ENCODE measurements at places on chromosomes 7 and 10. TPM values are rescaled to one million over a fixed set of nuclear protein-coding genes. Genes with fewer than 3 reads are reported as not detected.
A peak's percentile ranks its signal among the peaks of the same experiment; 100 is the strongest.

- no peak for DNase-seq
These were observed 245.4 kb downstream of the GRID1 start for GRCh38 chr10:86121200-86121599.

The PRF1 gene
- 265 TPM for total RNA-seq

GRCh38 chr7:118217210-118217619 lies 7.3 kb upstream of the ANKRD7 start:
- no peak for DNase-seq

The TRIL gene
- total RNA-seq = not detected

The DNAJC12 gene
- total RNA-seq = 3.0 TPM

The TMEM176A gene
- not detected for total RNA-seq

- no peak for DNase-seq
These were observed 1.4 kb downstream of the C10orf71 start for GRCh38 chr10:49300140-49300974.

GRCh38 chr7:711093-711921 lies 15.2 kb upstream of the DNAAF5 start:
- no peak for DNase-seq

GRCh38 chr7:2897023-2897422 lies 52.9 kb upstream of the GNA12 start:
- DNase-seq = no peak

DNA sequence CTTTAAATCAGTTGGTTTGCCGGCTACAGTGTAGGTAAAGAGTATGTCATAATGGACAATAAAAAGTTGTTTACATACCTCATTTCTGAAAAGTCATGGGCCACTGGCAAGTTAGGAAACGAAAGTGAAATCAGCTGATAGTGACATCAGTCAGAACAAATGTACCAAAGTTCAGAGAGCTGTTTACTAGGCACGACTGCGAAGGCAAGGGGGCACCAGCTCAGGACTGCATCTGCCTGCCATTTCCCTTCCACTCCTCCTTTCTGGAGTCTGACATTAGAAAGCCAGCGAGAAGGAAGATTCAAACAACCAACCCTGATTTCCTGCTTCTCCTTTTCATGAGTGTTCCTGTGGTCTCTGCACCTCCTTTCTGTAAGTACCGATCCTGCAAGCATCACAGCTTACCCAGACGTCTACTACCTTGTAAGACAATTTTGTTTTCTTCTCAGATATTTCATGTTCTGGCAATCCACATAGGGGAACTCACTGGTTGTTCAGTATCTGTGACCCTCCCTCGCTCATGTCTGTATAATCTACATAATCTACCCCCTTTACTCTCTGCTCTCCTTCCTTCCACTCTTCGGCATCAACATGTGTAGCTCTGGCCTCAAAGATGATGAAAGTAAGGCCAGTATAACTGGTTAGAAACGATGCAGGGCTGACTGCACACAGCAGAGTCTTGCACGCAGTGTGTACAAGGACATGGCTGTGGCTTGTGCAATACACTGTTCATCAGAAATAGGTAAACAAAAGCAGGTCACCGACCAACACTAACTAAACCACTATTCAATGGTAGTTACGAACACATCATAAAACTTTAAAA lies at the start of gene TMEM140:
TMEM140 (plus strand) TSS at position 174 of the 823 bp plus-strand sequence. CDS start 16,370 bp downstream, outside the sequence.
- peak; percentile 77 for DNase-seq

- DNase-seq = no peak
These were observed 543.8 kb downstream of the PTPRN2 start for GRCh38 chr7:158043551-158044481.

GRCh38 chr10:46052791-46053375 lies 6.8 kb upstream of the MSMB start:
- DNase-seq = no peak

DNA sequence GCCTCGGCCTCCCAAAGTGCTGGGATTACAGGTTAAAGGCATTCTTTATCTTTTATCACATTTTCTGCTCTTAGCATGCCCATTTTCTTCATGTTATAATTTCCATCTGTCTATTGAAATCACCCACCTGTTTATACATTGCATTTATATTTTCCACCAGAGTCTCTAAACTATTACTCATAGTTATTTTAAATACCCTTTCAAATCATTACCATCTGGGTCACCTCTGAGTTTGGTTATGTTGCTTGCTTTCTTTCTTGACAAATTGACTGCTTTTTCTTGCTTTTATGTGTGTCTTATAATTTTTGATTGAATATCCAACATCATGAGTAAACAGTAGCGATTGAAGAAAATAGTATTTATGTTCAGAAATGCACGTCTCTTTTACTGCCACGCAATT lies 71.4 kb downstream of the TMEM270 start:
- DNase-seq = no peak

DNA sequence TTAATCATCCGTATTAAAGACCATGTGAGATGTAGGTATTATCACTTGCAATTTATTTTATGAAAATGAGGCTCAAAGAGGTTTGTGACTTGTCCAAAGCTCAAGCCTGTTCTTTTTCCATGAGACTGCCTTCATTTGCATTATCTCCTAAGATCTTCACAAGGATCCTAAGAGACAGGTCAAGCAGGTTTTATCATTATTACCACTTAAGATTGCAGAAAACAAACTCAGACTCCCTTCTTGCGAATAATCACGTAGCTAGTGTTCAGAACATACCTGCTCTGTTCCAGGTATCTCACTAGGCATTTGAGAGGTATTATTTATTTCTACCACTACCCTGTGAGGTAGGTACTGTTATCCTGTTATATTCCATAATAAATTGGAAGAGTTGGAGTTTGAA lies 64.8 kb downstream of the ZNRF2 start:
- DNase-seq = no peak

DNA sequence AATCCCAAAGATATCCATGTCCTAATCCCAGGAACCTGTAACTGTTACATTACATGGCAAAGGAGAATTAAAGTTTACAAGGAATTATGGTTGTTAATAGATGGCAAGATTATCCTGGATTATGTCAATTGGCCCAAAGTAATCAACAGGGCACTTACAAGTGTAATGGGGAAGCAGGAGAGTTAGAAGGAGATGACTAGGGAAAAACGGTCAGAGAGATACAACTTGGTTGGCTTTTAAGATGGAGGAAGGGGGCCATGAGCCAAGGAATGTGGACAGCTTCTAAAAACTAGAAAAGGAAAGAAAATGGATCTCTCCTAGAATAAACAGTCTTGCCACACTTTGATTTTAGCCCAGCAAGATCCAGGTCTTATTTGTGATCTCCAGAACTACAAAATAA lies 3.3 kb downstream of the JMJD1C start:
- no peak for DNase-seq

- peak; percentile 81 for DNase-seq
These were observed 2.1 kb downstream of the SNX10 start for GRCh38 chr7:26293569-26294308.

DNA sequence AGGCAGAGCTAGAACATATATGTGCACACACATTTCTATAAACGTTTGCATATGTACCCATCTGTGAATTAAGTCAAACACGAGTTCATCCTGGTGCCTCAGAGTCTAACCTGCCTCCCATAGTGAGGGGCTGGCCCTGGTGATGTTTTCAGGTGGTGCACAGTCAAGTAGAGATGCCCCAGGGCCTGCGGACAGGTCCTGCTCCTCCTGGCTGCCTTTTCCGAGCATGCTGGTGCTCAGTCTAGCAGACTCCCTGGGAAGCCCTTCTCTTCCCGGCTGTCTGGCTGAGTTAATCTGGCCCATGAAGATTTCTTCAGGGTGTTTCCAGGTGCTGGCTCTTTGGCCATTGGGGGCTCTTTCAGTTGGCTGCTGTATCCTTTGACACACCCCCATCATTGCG lies 14.3 kb downstream of the ADCY1 start:
- no peak for DNase-seq

DNA sequence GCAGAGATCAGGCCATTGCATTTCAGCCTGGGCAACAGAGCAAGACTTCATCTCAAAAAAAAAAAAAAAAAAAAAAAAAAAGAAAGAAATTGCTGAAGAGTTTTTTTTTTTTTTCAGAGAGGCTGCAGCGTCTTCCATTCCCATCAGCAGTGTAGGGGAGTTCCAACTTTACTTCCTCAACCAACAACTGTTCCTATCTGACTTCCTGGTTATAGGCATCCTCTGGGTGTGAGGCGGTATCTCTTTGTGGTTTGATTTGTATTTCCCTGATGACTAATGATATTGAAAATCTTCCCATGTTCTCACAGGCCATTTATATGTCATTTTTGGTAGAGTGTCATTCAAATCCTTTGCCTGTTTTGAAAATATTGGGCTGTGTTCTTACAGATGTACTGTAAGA lies 40.2 kb downstream of the PRTFDC1 start:
- DNase-seq = no peak

DNA sequence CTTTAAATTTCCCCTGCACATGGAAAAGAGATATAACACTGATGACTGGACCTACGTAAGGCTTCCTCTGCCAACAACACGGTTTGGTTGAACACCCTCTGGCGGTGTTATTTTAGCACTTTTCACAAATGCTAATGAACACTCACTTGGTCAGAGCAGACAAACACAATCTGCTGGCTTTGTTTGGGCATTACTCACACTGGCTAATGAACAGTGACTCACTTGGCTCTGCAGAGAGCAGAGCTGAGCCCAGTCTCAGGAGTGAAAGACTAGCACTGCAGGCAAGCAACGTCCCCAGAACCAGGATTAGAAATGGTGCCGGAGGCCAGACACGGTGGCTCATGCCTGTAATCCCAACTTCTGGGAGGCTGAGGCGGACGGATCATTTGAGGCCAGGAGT lies 430.8 kb downstream of the PLXNA4 start:
- DNase-seq = no peak

DNA sequence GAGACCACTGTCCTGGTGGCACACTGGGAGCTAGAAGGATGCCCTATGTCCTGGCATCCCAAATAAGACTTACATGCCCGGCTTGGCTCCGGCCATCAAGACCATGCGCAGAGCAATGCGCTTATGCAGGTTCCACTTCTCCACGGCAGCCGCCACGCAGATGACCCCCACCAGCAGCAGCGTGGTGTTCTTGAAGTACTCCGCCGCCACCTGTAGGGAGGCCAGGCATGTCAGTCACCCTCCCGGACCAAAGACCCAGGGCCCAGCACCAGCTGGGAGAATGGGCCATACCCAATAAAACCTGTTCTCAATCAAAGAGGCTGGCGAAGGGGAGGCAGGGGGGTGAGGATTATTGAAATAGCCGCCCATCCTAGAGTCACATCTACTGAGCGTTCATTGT lies 19.9 kb downstream of the SLC13A4 start:
- no peak for DNase-seq

GRCh38 chr10:101570428-101571270 lies 17.4 kb downstream of the POLL start:
- DNase-seq = no peak

Measured in activated CD8-positive, alpha-beta T cell treated with anti-CD3 and anti-CD28 coated beads, Interleukin-2, amount 10 ng/mL, durations not matched to agents 7 days and 5 days (primary cell).